Thoracic aorta endothelial cell (primary cell): ENCODE measurements at places on chromosomes 6 and 20. TPM values are rescaled to one million over a fixed set of nuclear protein-coding genes. Genes with fewer than 3 reads are reported as not detected.

The TMC2 gene
- total RNA-seq, result not detected in 2 replicates

The NKAPL gene
- 0.43 and 0.80 TPM in 2 replicates for total RNA-seq

The LHFPL5 gene
- not detected in 2 replicates for total RNA-seq

The KIF6 gene
- total RNA-seq, result under 0.01 TPM in 1 of 2 replicates, not detected in the other

The SMOC2 gene
- total RNA-seq, result not detected in 2 replicates

The SNAP91 gene
- under 0.01 TPM in 1 of 2 replicates, not detected in the other for total RNA-seq

The SPATS1 gene
- total RNA-seq, result not detected in 2 replicates

The PRL gene
- total RNA-seq, result not detected in 2 replicates

The CNKSR3 gene
- 6.9 and 9.1 TPM in 2 replicates for total RNA-seq

The PKIB gene
- total RNA-seq, result 0.22 TPM in 1 of 2 replicates, not detected in the other

The PGC gene
- not detected in 2 replicates for total RNA-seq

The SLC24A3 gene
- total RNA-seq, result not detected in 2 replicates

The MTHFD1L gene
- 70.6 and 80.5 TPM in 2 replicates for total RNA-seq

The BHLHE23 gene
- not detected in 2 replicates for total RNA-seq

The PRPH2 gene
- 0.07 TPM in 1 of 2 replicates, not detected in the other for total RNA-seq

The EMILIN3 gene
- total RNA-seq, result not detected in 2 replicates

The ZBTB24 gene
- total RNA-seq, result 9.3 and 12.3 TPM in 2 replicates
